ENCODE measurements at places on chromosomes 1 and 21.

DNA sequence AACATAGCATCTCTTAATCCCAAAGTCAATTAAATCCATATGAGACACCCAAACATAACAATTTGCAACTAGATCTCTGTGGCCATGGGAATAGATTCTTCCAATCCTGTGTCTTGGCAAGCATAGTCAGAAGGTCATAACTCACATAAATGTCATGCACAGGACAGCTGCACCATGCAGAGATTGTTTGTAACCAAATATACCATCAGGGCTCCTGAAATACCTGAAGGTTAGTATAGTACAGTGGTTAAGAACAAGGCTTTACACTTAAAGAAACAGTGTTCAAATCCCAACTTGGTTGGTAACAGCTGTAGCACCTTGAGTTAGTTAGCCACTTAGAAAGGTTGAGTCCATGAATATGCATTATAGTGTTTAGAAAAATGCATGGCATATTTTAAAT is 82.6 kb upstream of the CCDC190 start:
- DNase-seq = no peak

DNA sequence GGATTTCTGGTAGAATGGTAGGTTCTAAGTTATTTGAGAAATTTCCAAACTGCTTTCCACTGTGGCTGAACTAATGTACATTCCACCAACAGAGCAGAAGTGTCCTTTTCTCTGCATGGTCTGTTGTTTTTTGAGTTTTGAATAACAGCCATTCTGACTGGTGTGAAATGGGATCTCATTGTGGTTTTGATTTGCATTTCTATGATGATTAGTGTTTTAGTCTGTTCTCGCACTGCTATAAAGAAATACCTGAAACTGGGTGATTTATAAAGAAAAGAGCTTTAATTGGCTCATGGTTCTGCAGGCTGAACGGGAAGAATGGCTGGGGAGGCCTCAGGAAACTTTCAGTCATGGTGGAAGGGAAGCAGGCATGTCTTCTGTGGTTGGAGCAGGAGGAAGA is 80.3 kb downstream of the SDCCAG8 start:
- DNase-seq = no peak

- no peak for DNase-seq
Observed at GRCh38 chr21:25837533-25838265, 102.9 kb downstream of the GABPA start.

- no peak for DNase-seq
Observed at GRCh38 chr1:205920159-205920558, 23.1 kb downstream of the SLC26A9 start.

- DNase-seq = no peak
Observed at GRCh38 chr1:241521718-241522117, 2.2 kb upstream of the FH start.

GRCh38 chr1:6127587-6128163 is 52.4 kb downstream of the CHD5 start:
- DNase-seq = peak; percentile 42

DNA sequence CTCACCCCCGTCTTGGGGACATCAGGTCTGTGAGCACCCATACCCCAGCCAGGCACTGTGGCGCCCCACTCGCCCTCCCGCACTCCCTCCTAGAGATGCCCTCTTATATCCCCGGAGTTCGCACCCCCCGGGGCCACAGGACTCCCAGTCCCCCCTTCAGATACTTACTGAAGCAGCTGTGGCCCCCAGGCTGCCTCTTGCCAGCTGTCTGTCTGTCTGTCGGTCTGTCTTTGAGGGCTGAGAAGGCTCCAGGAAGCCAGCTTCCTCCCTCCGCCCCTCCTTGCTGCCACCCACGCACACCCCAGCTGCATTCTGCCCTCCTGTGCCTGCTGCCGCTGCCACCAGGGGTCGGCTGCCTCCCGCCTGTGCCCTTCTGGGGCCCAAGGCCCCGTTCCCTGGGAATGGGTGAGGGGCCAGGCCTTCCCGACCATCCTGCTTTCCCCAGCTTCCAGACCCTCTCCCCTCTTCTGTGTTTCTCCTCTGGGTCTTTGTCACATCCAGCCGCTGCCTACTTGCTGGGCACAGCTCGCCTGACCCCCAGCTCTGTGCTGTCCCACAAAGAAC is at the start of gene PTPN7:
PTPN7 (minus strand) TSS at position 226 of the 564 bp plus-strand sequence. CDS start 1,200 bp downstream, outside the sequence.
- DNase-seq = peak; percentile 80

- DNase-seq = no peak
Observed at GRCh38 chr21:46080171-46081021, 17.5 kb upstream of the COL6A2 start.

DNA sequence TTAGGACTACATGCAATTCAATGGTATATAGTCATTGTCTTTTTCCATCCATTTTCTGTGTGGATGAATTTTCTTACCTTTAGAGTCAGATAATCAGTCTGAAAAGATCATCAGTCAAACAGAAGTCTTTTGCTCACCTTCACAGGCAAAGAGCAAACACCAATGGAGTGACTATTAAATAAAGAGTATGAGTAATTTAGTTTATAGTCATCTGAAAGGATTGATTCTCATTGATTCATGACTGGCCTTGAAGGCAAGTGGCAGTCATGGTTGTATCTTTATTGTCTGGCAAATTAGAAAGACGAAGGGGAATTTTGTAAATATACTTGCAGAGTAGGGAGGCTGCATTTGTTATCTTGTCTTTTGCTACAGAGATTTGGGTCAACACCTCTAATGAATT is 89.9 kb downstream of the EPB41 start:
- no peak for DNase-seq

- no peak for DNase-seq
Observed at GRCh38 chr1:195908121-195908520, 700.1 kb downstream of the KCNT2 start.

GRCh38 chr1:111968511-111968910 is 21.0 kb downstream of the KCND3 start:
- no peak for DNase-seq

DNA sequence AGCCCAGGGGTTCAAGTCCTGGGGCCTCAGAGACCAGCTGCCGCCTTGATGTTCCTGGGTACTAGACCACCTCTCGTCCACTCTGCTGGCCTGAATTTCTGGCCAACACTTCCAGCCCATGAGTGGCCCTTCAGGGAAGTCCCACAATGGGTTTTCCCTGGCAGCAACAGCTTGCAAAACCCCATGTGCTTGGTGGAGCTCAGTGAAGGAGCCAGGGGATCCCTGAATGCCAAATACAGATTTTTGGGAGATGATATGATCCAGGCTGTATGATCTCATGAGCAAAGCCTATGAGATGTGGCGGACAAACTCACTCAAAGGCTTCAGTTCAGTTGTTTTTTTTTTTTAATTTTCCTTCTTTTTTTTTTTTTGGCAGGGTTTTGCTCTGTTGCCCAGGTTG is 9.6 kb upstream of the RASSF5 start:
- no peak for DNase-seq

DNA sequence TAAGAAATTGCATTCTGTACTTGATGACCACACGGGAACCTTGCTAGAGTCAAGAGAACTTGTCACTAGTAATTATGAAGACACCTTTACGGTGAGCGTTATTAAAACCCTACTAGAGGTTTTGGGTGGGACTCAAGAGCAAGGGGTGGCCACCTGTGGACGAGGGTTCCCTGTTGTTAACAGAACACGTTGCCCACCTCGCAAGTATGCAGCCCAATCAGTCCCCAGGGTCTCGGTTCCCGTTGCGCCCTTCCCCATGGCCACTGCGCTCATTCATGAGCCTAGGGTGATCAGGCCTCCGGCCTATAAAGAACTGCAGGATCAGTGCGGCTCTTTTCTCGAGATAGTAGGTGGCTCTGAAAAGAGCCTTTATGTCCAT is 30.2 kb upstream of the RNF187 start:
- DNase-seq = no peak

DNA sequence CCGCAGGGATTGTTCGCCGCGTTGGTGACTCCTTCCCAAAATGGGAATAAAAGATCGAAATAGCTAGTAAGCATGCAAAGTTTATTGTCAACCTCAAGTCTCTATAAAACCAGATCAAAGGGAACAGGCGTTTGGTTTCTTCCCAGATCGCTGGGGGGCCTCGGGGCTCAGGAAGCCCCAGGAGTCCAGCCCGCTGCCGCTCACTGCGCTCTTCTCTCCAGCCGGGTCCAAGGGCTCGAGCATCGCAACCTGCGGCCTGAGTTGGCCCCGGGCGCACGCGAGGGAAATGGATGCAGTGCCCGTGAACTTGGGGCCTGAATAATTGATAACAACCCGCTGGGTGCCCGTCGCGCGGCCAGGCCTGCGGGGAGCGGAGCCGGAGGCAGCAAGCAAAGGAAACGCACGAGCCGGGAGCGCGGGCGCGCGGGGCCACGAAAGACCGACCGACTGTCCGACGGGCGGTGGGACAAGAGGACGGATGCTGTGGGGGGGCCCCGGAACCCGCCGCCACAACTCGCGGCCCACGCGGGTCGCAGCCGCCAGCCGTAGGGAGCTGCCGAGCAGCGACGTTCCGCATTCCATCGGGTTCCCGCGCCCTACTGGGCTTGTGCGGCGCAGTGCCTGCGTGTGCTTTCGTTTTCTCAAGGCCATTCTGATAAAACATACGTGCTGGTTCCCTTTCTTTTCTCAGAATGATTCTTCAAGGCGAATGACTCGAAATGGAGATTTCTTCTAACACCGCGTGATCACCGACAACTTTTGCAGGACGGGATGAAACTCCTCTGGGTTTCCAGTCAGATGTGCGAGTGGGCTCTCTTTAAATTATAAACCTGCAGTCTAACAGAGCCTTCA is 14.0 kb upstream of the ALX3 start:
- DNase-seq = no peak

GRCh38 chr1:63653976-63654375 is 60.8 kb downstream of the PGM1 start:
- no peak for DNase-seq
